ENCODE measurements at places on chromosomes 3 and 15. TPM values are rescaled to one million over a fixed set of nuclear protein-coding genes. Genes with fewer than 3 reads are reported as not detected.

DNA sequence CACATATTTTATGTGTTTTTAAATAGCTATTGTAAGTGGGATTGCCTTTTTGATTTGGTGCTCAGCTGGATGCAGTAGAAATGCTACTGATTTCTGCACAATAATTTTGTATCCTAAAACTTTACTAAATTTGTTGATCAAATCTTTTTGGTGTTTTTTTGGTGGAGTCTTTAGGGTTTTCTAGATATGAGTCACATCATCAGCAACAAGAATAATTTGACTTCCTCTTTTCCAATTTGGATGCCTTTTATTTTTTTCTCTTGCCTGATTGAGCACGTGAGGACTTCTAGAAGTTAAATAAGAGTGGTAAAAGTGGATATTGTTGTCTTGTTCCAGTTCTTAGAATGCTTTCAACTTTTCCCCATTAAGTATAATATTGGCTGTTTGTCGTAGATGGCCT lies 51.3 kb downstream of the TLNRD1 start:
- no peak overlapping the region for H3K4me3 ChIP-seq
- peaks cover 3% of the 10 kb centered on the region for H3K27me3 ChIP-seq
- H3K36me3 ChIP-seq: no peaks in the 10 kb centered on the region

Gene ARNT2
- total RNA-seq: 0.05 TPM

DNA sequence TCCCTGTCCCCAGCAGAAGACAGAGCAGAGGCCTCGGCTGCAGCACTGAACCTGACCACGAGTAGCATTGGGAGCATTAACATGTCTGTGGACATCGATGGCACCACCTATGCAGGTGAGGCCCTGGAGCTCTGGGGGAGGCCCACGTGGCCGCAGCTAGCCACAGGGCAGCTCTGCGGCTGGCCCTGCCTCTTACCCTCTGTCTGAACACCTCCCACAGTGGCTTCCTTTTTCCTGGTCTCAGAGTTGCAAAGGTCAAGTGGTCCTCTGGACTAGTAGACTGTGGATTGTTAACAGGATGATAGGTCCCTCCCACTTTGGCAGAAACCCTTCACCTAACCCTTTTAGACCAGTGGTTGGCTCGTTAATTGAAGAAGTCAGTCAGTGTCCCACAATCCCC lies 22.5 kb upstream of the CLK3 start:
- H3K4me3 ChIP-seq: no peak overlapping the region
- H3K27ac ChIP-seq: no peak overlapping the region
- H3K4me1 ChIP-seq: peaks cover 6% of the 10 kb centered on the region

Gene ASTE1
- total RNA-seq: 9.6 TPM

DNA sequence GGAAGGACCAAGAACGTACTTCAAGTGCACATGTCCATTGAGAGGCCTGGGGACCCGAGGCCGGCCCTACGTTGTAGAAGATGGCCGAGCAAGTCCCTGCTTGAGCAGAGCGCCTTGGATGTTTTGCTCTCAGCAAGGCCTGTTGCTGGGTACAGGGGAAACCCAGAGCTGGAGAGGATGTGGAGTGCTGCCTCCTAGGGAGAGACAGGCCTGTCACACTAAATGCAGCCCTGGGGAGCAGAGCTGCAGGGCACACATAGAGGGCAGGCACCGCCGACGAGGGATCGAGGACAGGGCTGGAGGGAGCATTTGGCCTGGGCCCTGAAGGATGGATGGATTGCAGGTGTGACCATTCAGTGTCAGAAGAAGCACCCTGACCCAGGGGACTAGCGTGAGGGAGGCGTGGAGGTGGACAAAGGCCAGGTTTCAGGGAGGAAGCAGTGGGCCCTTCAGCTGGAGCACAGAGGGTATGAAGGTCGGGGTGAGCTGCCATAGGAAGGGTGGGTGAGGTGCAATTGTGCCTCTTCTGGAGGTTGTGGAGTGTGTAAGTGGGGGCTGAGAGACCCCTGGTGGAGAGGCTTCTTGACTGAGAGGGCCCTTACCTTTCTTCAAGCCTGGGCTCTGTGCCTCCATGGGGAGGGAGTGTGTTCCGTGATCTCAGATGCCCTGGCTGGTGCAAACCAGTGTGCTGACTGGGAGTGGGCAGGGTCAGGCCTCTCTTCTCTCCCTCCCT lies 142.4 kb downstream of the CHDH start:
- no peak overlapping the region for H3K27ac ChIP-seq
- peaks cover 48% of the 10 kb centered on the region for H3K4me1 ChIP-seq
- DNase-seq: no peak

Gene RLBP1
- not detected for total RNA-seq

DNA sequence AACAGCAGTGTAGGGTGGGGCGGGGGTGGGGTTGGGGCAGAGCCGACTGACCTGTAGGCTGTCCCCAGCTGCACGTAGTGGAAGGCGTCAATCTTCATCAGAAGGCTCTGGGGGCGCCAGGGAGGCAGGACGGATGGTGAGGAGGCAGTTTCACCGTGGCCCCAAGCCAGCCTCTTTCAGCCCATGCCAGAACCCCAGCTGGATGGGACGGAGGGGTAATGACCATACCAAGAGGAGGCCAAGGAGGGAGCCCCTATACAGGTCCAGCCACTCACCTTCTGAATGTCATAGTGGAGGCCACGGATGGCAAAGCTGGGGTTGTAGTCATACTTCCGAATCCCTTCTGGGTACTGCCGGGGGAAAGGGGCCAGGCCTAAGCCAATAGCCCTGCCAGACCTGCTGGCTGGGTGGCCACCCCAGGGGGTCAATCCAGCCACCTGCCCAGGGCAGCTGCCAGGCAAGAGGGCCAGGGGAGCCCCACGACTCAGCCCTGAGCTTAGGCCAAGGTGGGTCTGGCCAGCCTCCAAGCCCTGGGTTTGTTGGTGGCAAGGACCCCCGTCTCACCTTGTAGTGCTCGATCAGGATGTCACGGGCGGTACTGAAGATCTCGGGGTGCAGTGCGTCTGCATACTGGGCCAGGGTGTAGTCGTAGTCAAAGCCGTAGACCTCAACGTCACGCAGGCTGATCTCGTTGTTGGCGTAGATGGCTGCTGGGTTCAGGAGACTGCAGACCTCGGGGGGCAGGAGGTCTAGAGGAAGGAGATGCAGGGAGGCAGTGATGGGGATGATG lies 4.9 kb downstream of the NT5DC2 start:
- H3K4me1 ChIP-seq: peaks cover 8% of the 10 kb centered on the region
- DNase-seq: no peak
- no peak overlapping the region for H3K27ac ChIP-seq
- no peaks in the 10 kb centered on the region for H3K27me3 ChIP-seq
- no peak overlapping the region for H3K4me3 ChIP-seq

Gene ERC2
- not detected for total RNA-seq

GRCh38 chr3:71138410-71138809 lies 445.1 kb downstream of the FOXP1 start:
- H3K4me1 ChIP-seq: peaks cover 13% of the 10 kb centered on the region
- no peak overlapping the region for H3K27ac ChIP-seq
- DNase-seq: no peak

DNA sequence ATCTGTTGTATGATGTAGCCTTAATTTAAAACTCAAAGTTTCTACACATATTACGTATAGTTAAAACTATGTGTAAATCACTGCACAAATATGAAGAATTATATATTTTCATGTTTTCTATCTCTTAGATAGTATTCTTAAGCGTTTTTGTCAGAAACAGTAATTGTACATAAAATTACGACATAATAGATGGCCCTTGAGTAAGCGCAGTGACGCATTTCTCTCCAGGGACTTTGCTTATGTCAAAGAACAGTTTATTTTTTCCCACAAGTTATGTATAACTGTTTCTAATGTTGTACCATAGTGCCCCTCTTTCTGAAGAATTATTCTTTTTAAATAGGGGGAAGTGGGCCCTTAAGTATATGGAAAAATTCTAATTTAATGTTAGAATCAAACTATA lies 934.0 kb downstream of the VGLL3 start:
- H3K4me1 ChIP-seq: no peaks in the 10 kb centered on the region
- H3K4me3 ChIP-seq: no peak overlapping the region
- DNase-seq: no peak
- H3K36me3 ChIP-seq: no peaks in the 10 kb centered on the region
- H3K27me3 ChIP-seq: no peaks in the 10 kb centered on the region
- no peak overlapping the region for H3K27ac ChIP-seq

- peak overlapping the region; percentile 73 for H3K4me3 ChIP-seq
- no peak for DNase-seq
- peaks cover 47% of the 10 kb centered on the region for H3K27me3 ChIP-seq
- peaks cover 15% of the 10 kb centered on the region for H3K4me1 ChIP-seq
- H3K36me3 ChIP-seq: no peaks in the 10 kb centered on the region
- no peak overlapping the region for H3K27ac ChIP-seq
Observed at GRCh38 chr3:168248383-168249204, 152.9 kb upstream of the GOLIM4 start.

DNA sequence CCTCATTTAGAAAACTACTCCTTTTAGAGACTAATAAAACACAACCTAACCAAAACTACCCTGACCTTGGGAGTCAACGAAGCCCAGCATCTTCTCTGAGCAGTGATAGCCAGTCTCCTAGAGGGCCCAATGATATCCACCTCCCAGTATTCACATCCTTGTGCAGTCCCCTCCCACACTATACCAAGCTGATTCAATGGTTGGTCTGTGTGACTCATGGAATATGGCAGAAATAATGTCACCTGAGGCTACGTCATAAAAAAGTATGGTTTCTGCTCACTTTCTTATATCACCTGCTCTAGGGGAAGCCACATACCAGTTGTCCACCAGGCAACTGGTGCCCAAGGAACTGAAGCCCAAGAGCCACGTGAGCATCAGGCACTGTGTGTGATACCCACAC lies 21.4 kb upstream of the USF3 start:
- peaks cover 31% of the 10 kb centered on the region for H3K36me3 ChIP-seq
- no peak overlapping the region for H3K4me3 ChIP-seq
- no peak for DNase-seq
- H3K27ac ChIP-seq: peak overlapping the region; percentile 62
- H3K27me3 ChIP-seq: no peaks in the 10 kb centered on the region

Gene CACNA2D3
- not detected for total RNA-seq

Gene CPLX3
- 0.17 TPM for total RNA-seq

DNA sequence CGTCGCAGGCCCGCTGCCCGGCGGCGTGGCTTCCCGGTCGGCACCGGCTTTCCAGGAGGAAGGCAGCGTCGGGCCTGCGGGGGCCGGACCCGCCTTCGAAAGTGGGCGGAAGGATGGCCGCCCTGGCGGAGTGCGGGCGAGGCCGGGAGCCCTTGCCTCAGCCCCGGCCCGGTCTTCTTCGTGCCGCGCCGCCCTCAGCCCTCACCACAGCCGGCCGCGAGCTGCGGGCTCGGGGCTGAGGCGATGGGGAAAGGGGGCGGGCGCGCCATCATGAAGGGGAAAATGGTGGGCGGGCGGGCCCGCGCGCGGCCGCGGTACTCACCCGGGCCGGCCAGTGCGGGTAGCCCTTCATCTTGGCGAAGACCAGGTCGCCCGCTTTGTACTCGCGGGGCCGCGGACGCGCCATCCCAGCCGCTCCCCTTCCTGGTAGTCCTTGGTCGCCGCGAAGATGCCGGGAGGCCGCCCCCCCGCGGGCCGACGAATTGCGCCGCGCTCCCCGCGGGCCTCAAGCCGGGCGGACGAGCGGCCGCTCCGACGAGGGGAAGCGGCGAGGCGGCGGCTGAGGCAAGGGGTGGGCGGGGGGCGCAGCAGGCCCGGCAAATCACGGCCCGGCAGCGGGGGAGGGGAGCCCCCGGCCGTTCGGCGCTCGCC lies 489 bp downstream of the HDGFL3 start:
- H3K36me3 ChIP-seq: peaks cover 6% of the 10 kb centered on the region
- peaks cover 34% of the 10 kb centered on the region for H3K4me1 ChIP-seq
- no peak overlapping the region for H3K27ac ChIP-seq
- H3K27me3 ChIP-seq: peaks cover 11% of the 10 kb centered on the region
- DNase-seq: peak; percentile 10

All from activated T-helper 1 cell treated with anti-CD3 and anti-CD28 coated beads, Interleukin-12 subunit alpha, Interleukin-12 subunit beta, Interleukin-2, Interleukin-4 antibody, amounts not matched to agents 30 ng/mL and 10 ng/mL and 1 ng/mL, durations not matched to agents 14 hours and 24 hours and 36 hours (primary cell).